ENCODE measurements at places on chromosomes 12 and 14.
A peak's percentile ranks its signal among the peaks of the same experiment; 100 is the strongest.

DNA sequence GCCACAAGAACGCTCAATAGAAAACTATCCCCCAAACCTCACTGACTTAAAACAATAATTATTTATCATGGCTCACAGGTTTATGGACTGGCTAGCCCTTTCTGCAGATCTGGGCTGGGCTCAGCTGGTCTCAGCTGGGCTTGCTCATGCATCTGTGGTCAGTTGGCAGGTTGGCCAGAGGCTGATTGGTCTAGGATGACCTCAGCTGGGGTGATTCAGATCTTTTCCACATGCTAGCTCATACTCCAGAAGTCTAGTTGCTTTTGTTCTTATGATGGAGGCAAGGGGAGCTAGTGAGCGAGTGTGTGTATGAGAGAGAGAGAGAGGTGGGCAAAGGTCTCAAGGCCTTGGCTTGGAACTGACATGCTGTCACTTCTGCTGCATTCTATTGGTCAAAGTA, 181.2 kb upstream of the NRXN3 start:
- no peak overlapping the region for H3K27ac ChIP-seq
- DNase-seq = no peak
- H3K4me1 ChIP-seq = no peaks in the 10 kb centered on the region
- H3K27me3 ChIP-seq = no peaks in the 10 kb centered on the region

GRCh38 chr14:65564370-65564769, 151.8 kb downstream of the FUT8 start:
- no peak overlapping the region for H3K27ac ChIP-seq
- no peak overlapping the region for H3K4me3 ChIP-seq
- H3K36me3 ChIP-seq = no peaks in the 10 kb centered on the region
- H3K4me1 ChIP-seq = no peaks in the 10 kb centered on the region

DNA sequence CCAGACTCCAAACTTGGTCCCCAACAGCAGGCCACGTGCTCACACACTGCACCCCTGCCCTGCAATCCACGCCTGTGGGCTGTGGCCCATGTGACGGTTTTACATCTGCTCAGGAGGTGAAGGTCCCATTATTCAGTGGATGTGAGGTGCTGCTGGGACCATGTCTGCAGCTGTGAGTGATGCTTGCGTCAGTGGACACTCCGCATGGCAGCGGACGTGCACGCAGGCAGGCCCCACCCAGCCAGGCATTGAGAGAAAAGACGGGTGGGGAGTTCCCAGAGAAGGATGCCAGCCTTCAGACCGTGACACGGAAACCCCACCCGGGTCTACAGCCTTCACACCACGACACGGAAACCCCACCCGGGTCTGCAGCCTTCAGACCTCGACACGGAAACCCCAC, 67.6 kb downstream of the NOC4L start:
- no peak overlapping the region for H3K27ac ChIP-seq
- H3K27me3 ChIP-seq = no peaks in the 10 kb centered on the region
- H3K36me3 ChIP-seq = no peaks in the 10 kb centered on the region

- no peaks in the 10 kb centered on the region for H3K4me1 ChIP-seq
- DNase-seq = no peak
- no peaks in the 10 kb centered on the region for H3K36me3 ChIP-seq
- no peak overlapping the region for H3K27ac ChIP-seq
Measured at GRCh38 chr12:11947213-11947612, 123.5 kb upstream of the BCL2L14 start.

DNA sequence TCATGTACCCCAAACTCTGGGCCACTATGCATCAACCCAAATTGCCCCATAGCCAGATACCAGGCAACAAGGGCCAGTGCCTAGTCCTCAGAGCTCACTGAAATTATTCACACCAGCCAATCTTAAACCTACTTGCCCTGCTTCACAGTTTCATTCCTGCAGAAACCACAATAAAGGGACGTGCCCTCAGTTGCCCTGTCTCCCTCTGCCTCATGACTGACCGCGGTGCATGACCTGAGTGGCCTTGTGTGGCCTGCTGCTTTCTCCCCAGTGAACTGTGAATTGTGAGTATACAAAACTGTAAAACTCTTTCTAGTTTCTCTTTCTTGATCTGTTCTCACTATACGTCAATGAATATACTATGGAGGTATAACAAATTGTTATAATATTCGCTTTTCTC, 490.9 kb upstream of the MIS18BP1 start:
- DNase-seq = no peak
- H3K4me3 ChIP-seq = no peak overlapping the region
- no peaks in the 10 kb centered on the region for H3K27me3 ChIP-seq
- no peaks in the 10 kb centered on the region for H3K36me3 ChIP-seq

- no peaks in the 10 kb centered on the region for H3K36me3 ChIP-seq
- peak overlapping the region; percentile 79 for H3K4me3 ChIP-seq
- DNase-seq = peak; percentile 76
- no peak overlapping the region for H3K27ac ChIP-seq
- no peaks in the 10 kb centered on the region for H3K4me1 ChIP-seq
Measured at GRCh38 chr14:20609215-20610001, 18.2 kb upstream of the RNASE12 start.

DNA sequence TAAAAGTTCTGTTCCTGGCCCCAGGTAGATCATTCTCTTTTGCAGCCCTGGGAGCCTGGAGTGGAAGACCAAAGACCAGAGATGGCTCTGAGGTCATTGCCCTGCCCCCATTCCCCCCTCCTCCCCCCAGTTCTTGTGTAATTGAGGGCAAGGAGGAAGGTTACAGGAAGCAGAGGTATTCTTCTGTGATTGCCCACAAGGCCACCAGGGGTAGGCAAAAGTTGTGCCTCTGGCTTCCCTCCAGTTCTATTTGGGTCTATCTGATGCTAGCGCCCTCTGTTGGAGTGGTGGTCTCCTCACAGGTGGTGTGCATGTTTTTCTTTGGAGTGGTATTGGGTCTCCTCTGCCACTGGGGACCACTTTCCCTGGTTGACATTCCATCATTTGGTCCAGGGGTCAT, 41.2 kb upstream of the CRY1 start:
- H3K27ac ChIP-seq = no peak overlapping the region
- H3K27me3 ChIP-seq = no peaks in the 10 kb centered on the region
- no peak overlapping the region for H3K4me3 ChIP-seq
- no peaks in the 10 kb centered on the region for H3K36me3 ChIP-seq

GRCh38 chr14:102920273-102920997, 2.0 kb upstream of the AMN start:
- no peak overlapping the region for H3K4me3 ChIP-seq
- no peaks in the 10 kb centered on the region for H3K36me3 ChIP-seq
- H3K27me3 ChIP-seq = no peaks in the 10 kb centered on the region
- H3K27ac ChIP-seq = no peak overlapping the region
- DNase-seq = no peak

GRCh38 chr14:100658181-100658886, 68.4 kb upstream of the DLK1 start:
- no peak overlapping the region for H3K4me3 ChIP-seq
- no peaks in the 10 kb centered on the region for H3K36me3 ChIP-seq
- peaks cover 21% of the 10 kb centered on the region for H3K27me3 ChIP-seq
- H3K4me1 ChIP-seq = no peaks in the 10 kb centered on the region
- DNase-seq = no peak

- no peaks in the 10 kb centered on the region for H3K4me1 ChIP-seq
- H3K4me3 ChIP-seq = no peak overlapping the region
Measured at GRCh38 chr14:100364403-100364802, 41.3 kb downstream of the SLC25A47 start.

DNA sequence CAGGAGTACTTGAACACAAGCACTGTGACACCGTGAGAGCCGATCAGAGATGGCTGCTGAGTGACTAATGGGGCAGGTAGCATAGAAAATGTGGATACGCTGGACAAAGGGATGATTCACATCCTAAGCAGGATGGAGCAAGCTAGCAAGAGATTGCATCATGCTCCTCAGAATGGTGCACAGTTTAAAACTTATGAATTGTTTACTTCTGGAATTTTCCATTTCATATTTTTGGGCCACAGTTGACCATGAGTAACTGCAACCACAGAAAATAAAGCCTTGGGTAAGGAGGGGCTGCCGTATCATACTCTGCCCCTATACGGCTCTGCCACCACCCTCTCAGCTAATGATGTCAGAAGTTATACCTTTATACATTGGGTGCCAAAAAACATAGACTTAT, 23.3 kb upstream of the MARK3 start:
- no peaks in the 10 kb centered on the region for H3K36me3 ChIP-seq
- H3K27me3 ChIP-seq = no peaks in the 10 kb centered on the region
- H3K4me3 ChIP-seq = no peak overlapping the region
- no peak for DNase-seq
- H3K27ac ChIP-seq = no peak overlapping the region

- H3K4me3 ChIP-seq = peak overlapping the region; percentile 22
- peak; percentile 54 for DNase-seq
- H3K4me1 ChIP-seq = peaks cover 53% of the 10 kb centered on the region
- H3K27me3 ChIP-seq = no peaks in the 10 kb centered on the region
Measured at GRCh38 chr12:120833849-120834248, 70.3 kb downstream of the SPPL3 start.

GRCh38 chr12:126747530-126748149, 1519.3 kb upstream of the TMEM132C start:
- H3K27ac ChIP-seq = no peak overlapping the region
- H3K4me1 ChIP-seq = no peaks in the 10 kb centered on the region
- no peak for DNase-seq
- no peaks in the 10 kb centered on the region for H3K27me3 ChIP-seq
- H3K36me3 ChIP-seq = no peaks in the 10 kb centered on the region

- no peaks in the 10 kb centered on the region for H3K36me3 ChIP-seq
- DNase-seq = no peak
Measured at GRCh38 chr12:4960030-4960429, 50.3 kb downstream of the KCNA1 start.

DNA sequence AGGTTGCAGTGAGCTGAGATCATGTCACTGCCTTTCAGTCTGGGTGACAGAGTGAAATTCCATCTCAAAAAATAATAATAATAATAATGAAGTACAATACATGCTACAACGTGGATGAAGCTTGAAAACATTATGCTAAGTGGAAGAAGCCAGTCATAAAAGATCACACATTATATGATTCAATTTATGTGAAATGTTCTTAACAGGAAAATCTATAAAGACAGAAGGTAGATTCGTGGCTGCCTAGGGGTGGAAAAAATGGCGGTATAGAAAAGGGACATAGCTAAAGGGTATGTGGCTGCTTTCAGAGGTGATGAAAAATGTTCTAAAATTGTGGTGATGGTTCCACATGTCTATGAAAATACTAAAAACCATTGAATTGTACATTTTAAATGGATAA, 41.0 kb upstream of the AMIGO2 start:
- H3K27me3 ChIP-seq = no peaks in the 10 kb centered on the region
- no peak overlapping the region for H3K4me3 ChIP-seq
- H3K27ac ChIP-seq = no peak overlapping the region
- no peak for DNase-seq

DNA sequence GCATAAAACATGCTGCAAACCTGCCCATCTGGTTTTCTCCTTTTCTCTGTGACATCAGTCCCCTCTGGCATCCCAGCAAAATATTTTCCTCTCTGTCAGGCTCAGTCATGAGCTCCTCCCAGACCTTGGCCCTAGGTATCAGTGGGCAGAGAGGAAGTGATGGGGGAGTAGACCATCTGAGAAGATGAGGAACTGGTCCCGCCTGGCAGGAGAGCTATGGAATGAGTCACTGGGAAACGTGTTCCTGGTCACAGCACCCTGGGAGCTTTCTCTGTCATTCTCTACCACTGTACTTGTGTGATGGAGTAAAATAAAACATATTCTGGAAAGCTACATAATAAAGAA, 5.0 kb upstream of the SRSF9 start:
- no peaks in the 10 kb centered on the region for H3K4me1 ChIP-seq
- no peak for DNase-seq
- H3K36me3 ChIP-seq = no peaks in the 10 kb centered on the region
- H3K27ac ChIP-seq = no peak overlapping the region
- H3K27me3 ChIP-seq = no peaks in the 10 kb centered on the region

DNA sequence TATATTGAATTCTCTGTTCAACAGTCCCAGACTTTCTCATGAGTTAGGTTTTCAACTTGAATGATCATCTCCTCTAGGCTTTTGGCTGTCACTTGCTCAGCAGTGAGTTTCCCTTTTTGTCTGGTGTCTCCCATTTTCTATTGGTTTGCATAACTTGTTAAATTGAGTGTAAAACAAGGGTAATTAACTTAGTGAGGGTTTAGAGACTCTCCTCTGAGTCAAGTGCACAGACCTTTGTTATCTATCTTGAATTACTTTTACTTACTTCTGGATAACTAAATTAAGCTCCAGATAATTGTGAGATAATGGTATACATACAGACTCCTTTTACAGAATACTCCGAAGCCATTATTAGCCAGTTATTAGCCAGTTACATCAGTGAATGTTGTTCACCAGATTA, 22.0 kb downstream of the MLXIP start:
- DNase-seq = no peak
- no peaks in the 10 kb centered on the region for H3K27me3 ChIP-seq

- no peak overlapping the region for H3K4me3 ChIP-seq
- H3K4me1 ChIP-seq = no peaks in the 10 kb centered on the region
- no peak for DNase-seq
Measured at GRCh38 chr12:26331960-26332359, 136.6 kb downstream of the SSPN start.

DNA sequence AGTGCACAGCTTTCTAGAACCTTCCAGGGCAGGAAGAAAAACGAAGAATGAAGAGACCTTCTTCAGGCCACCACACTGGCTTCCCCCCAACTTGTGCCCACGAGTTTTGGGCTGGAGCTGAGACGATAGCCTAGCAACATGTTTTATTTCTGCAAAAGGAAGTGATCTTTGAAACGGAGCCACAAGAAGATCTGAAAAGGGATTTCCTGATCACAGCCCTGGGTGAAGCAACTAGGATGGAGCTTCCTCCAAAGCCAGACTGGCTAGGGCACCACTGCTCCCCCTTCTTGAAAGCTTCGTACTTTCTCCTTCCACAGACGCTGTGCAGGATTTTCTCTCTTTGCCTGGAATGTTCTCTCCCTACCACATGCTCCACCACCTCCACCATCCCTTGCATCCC, 418.3 kb downstream of the MED13L start:
- no peak overlapping the region for H3K4me3 ChIP-seq
- H3K4me1 ChIP-seq = no peaks in the 10 kb centered on the region
- H3K27ac ChIP-seq = no peak overlapping the region
- H3K27me3 ChIP-seq = no peaks in the 10 kb centered on the region
- no peaks in the 10 kb centered on the region for H3K36me3 ChIP-seq

DNA sequence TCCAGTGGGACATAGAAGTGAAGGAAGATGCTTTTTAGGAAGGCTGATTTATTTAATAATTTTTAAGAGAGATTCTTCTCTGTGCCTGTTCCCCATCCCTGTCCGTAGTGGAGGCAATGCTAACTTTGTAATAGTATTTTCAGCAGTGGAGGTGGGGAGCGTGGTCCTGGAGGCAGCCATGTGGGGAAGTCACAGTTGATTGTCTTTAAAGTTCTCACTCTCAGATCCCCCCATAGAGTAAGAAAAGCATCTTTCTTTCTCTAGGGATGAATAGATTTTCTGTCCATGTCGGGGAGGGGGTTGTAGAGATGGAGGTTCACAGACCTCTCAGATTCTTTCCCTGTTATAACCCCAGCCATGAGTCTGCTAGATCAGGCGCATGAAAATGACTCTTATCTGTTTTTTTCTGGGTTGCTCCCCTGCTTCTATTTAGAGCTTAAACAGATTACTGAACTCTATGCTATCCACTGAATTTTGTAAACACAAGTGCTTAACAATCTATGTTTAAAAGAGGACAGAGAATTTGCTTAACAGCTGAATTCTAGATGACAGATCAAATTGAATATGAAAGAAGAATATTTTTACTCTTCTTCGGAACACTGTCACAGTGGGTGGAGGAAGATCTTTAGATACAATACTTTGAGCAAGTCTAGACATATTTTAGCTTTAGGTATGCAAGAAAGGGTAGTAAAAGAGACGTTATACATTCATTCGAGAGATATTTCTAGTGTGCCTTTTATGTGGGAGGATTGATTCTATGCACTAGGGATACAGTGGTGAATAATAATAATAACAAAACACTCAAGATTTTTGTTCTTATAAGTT, 25.3 kb downstream of the TMEM117 start:
- no peaks in the 10 kb centered on the region for H3K36me3 ChIP-seq
- H3K4me1 ChIP-seq = no peaks in the 10 kb centered on the region
- H3K27me3 ChIP-seq = no peaks in the 10 kb centered on the region
- H3K27ac ChIP-seq = no peak overlapping the region
- no peak for DNase-seq
